ENCODE measurements at places on chromosomes 6 and 20.

DNA sequence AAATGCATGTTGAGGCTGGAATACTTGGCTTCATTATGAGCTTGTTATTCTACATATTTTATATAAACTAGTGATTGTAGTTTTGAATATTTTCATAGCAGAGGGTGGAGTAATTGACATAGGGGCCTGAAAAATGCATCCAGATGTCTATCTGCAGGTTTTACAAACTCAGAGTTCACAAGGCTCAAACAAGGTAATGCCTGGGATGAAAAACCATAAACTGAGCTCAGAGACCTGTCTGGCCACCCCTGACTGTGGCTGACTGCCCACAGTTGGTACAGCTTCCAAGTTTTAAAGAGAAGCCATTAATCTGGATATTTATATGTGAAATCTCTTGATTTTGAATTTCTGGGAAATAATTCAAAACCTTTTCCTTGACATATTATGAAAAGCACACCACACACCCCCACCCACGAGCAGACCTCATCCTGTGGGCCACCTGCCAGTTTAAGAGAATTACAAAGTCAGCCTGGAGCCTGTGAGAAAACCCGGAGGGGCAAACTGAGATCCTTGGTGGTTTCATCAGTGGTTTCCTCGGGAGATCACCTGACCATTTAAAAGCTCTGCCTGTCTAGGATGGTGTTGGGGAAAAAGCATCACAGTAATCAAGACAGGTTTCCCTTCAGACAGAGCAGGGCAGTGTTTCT is 230.1 kb downstream of the SAMD5 start:
- no peak for DNase-seq

DNA sequence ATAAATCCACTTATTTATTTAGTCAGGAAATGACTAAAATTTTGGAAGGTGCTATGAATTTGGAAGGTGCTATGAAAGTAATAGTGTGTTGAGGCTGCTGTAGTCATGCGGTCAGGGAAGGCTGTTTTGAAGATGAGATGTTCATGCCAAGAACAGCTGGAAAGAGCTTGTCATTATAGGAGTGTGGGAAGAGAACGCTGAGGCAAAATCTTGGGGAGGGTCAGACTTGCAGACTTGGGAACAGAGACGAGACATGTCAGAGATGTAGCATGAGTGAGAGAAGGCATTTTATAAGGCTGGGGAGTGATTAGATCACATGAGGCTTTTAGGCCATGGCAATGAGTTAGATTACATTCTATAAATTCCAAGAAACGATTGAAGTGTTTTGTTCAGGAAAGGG is 124.0 kb upstream of the B3GAT2 start:
- no peak for DNase-seq

GRCh38 chr6:330948-331347 is 38.7 kb downstream of the DUSP22 start:
- no peak for DNase-seq

DNA sequence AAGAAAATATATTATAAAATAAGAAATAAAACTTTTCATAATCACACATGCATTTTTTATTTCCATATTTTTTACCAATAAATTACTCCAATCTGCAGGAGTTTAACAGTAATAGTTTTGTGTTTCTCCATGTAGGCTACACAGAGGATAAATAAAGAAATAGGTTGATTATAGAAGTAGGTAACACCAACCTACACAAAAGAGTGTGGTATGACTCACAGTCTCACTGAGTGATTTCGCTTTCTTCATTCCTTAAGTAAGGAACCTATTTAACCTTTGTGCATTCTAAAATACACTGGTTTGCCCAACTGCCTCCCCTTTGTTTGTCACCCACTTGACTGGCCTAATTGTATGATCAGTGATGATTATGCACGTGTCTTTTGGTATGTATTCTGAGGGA is 244.2 kb upstream of the RIMS1 start:
- no peak for DNase-seq

DNA sequence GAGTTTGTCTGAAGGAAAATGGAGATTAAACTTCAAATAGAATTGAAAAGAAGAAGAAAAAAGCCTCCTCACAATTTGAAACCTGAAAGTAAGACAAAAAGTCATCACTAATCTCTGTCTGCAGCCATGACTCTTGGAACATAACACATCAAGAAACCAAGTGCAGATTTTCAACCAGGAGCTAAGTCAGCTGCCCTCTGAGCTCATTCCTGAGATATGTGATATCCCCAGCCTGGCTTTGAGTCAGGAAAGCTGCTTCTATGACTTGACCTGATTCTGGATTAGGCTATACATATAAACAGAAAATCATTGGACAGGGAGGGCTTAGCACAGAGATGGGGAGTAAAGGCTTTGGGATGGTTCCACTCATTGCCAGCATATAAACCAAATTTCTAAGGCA is 891.4 kb downstream of the TFAP2A start:
- no peak for DNase-seq

- DNase-seq: no peak
These were observed 105.2 kb downstream of the OR2B2 start for GRCh38 chr6:27806981-27807440.

DNA sequence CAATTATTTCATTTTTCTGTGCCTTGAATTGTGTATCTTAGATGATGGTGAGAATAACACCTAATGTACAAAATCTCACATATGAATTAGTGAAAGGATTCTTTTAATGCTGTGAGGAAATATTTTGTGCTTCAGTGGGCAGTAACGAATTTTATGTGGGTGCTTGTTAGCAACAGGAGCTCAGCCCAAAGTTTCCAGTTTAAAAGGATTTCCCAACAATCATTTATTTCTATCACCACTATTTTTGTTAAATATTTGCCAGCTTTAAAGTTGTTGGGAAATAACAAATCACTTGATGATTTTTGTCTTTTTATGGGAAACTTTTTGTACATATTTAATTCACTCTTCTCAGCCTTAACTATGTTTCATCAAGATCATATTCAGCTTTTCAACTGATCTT is 111.8 kb downstream of the QKI start:
- no peak for DNase-seq

GRCh38 chr20:21516180-21516567 is 2.3 kb upstream of the NKX2-2 start:
- DNase-seq: no peak

DNA sequence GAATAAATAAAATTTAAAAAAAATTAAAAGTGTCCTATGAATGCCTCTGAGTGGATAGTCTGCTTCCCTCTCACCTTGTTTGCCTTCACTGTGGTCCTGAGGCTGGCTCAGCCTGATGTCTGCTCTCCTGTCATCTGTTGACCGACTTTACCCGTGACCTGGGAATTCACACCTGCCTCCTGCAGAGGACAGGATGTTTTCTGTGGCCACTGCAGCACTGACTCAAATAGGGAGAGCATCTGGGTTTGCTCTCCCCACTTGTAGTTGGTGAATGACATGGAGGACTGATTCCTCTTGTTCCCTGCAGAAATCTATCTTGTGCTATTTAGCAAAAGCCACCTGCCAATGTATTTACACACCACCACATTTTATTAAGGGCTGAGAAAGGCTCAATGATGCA is 52.4 kb upstream of the ERVFRD-1 start:
- DNase-seq: peak; percentile 7

DNA sequence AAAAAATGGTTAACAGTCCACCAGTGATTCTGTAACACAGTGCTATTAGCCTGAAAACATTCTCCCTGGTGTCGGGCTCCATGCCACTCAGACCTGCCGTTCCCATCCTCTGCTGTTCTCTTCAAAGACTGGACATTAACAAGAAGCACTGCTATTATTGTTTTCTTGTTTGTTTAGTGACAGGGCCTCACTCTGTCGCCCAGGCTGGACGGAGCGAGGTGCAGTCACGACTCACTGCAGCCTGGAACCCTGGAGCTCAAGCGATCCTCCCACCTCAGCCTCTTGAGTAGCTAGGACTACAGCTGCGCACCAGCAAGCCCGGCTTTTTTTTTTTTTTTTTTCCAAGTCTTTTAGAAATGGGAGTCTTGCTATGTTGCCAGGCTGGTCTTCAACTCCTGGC is 9.6 kb downstream of the RMND1 start:
- DNase-seq: no peak
